ENCODE measurements at places on chromosomes 5 and 9.

DNA sequence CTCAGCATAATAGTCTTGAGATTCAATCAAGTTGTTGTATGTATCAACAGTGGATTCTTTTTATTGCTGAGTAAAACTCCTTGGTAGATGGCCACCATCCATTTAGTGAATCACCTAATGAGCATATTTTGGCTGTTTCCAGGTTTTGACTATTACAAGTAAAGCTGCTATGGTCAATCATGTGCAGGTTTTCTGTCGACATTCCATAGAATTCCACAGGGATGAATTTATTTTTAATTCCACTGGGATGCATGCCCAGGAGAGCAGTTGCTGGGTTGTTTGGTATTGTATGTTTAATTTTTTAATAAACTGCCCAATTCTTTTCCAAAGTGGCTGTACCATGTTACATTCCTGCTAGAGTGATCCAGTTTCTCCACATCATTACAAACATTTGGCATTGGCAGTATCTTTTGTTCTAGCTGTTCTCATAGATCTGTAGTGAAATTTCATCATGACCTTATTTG is 10.5 kb upstream of the S1PR3 start:
- no peak for DNase-seq

GRCh38 chr9:129487658-129488483 is 133.0 kb downstream of the C9orf50 start:
- peak; percentile 68 for DNase-seq

DNA sequence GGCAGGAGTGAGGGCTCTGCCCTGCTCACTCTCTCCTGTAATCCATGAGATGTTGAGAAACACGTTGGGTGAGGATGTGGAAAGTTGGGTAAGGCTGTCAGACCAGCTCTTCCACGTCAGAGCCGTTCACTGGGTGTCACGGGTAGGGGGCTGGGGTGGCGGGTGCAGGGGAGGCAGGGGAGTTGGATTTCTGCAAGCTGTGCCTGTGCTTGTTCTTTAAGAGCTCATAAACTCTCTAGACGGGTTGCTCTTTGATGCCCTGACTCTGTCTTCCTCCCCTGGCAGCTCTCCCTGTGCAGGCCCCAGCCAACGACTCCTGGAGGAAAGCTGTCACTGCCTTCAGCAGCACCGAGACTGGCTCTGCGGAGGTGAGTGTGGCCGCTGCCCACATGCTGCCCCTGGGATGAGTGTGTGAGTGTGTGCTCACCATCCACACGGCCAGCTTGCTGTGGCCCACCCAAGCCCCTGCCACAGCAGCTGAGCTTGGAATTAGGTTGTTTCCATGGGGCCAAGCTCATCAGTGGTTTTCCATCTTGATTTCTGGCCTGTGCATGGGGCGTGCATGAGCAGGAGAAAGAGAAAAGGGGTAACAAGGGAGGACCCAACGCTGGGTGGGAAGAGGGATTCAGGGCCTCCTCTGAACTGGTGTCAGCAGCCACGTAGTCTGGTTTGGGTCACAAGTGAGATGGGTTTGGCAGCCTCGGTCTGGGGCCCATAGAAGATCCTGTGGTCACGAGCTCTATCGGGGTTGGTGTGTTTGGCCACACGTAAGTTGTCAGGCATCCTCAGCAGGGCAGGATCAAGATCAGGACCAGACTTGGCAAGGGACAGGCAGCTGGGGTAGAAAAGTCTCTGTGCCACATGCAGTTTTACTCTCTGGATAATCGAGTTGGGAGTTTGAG is 21.0 kb upstream of the POMT1 start:
- no peak for DNase-seq

DNA sequence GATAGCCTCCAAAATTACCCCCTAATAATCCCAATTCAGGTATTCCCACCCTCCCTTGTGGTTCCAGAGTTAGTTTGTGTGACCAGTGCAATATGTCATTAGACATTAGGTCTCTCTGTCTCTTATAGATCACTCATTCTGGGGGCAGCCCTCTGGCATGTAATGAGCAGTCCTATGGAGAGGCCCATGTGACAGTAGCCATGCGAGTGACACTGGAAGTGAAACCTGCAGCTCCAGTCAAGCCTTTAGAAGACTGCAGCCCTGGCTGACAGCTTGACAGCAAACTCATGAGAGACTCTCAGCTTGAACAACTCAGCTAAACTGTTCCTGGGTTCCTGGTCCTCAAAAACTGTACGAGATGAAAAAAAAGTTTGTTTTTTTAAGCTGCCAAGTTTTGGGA is 54.0 kb upstream of the HSPB3 start:
- DNase-seq, result no peak

DNA sequence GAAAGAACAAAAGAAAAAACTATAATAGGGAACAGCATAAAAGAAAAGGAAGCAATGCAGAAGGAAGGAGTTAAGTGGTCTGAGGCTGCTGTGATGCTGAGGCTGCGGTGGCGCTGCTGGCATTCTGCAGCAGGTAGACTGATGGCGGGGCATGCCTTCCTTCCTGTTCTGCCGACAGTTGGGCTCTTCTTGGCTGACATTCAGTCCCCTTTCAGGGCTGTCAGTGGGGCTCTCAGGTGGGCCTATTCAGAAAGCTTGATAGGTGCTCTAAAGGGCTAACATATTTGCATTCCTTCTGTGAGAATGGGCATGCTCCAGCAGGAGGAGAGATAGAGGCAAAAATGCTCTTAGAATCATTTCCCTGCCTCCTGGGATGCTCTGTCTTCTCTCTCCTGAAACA is 5.1 kb upstream of the CLINT1 start:
- DNase-seq, result no peak

DNA sequence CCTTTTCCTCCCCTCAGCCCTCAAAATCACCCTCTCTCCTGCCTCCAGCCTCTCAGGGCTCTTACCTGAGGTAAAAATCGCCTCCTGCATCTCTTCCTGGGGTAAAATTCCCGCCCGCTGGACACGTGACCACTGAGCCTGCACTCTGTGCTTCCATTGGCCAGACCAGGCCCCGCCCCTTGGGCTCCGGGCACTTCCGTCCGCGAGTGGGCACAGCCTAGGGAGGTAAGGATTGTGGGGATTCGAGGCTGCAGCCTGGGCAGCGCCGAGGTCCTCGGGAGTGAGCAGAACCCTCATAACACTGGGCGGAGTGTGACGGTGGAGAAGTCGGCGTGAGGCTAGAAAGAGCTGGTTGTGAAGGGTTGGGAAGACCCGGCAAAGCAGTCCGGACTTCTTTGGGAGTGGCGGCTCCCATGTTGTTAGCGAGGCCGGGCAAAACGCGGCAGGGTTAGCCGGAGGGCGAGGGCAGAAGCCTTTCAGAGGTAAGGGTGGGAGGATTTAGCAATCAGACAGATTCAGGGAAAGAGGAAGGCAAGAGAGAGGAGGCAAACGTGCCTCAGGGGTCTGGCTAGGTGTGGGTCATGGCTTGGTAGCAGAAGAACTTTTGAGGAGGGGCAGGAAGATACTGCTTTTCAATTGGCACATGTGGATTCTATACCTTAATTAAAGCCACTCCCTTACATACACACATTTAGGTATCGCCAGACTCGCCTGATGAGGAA is at the start of gene SHOC1:
Gene SHOC1, minus strand, starts transcription at position 103 of the 722 bp plus-strand sequence. CDS start 3,519 bp downstream, outside the sequence.
- no peak for DNase-seq

- DNase-seq, result no peak
Observed at GRCh38 chr9:105338308-105338707, 93.9 kb downstream of the SLC44A1 start.

DNA sequence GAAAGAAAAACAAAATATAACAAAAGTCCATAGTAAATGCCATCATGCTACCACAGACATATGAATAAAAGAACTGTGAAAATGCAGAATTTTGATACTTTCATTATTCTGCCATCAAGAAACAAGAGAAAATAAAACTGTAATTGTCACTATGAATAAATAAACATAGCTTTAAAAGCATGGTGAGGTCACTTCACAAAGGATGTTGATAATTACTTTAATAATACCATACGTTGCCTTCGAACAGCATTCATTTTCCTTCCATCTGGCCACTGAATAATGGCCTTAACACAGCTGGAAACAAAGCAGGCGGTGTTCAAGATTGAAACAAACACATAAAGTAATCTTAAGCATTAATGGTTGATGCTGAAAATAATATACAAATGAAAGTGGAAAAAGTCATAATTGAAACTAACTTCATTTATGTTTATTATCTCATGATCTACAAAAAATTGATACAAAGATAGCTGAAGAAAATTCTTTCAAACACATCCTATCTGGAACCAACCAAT is 102.0 kb downstream of the AGTPBP1 start:
- no peak for DNase-seq

DNA sequence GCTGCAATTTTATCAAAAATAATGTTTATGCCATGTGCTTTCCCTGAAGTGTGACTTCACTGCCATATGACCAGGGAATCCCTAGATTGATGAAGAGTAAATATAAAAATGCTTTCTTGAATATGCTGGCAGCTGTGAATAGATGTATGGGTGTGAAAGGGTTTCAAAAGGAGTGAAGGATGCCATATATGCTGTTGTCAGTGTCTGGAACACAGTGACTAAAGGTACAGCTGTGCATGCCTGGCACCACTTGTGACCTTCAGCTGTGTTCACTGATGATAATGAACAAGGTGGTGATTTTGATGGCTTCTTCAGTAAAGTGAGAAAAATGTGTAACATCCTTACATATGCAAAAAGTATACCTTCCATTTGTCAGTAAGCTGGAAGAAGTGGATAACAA is 69.7 kb downstream of the RAB24 start:
- DNase-seq, result no peak

GRCh38 chr5:125214080-125214479 is 467.6 kb upstream of the ZNF608 start:
- no peak for DNase-seq

DNA sequence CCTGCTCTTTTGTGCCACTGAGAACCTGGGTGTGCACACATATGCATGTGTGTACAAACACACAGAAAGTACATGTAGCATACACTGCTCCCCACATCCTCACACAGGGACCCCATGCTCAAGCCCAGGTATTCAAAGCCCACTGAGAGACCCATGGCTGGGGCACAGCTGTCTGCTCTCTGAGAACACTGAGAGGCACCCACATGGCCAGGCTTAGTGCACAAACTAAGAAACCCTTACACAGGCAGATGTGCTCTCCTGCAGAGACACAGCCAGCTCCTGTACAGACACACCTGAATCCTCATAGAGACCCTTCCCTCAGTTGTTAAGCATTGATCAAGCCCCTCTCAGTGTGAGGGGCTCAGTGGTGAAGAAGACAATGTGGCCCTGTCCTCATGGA is 92.5 kb downstream of the CACNA1B start:
- no peak for DNase-seq

GRCh38 chr5:135253601-135254178 is 145.3 kb downstream of the MACROH2A1 start:
- DNase-seq, result no peak

DNA sequence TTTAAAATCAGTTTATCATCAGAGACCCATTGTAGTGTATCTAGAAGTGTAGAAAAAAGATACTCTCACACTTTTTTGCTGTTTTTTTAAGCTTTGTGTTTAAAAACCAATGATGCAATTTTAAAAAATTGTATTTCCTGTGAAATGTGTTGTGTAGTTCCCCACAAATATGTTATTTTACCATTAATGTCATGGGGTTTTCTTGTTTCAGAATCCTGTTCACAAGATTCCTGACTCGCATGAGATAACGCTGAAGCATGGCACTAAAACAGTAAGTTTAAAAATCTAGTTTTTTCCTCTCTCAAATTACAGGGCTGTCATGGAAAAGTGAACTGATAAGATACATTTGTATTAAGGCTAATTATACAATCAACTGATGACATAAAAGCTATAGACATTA is 58.6 kb downstream of the WDR70 start:
- DNase-seq, result no peak

GRCh38 chr5:180824630-180825476 is 22.2 kb upstream of the MGAT1 start:
- no peak for DNase-seq

GRCh38 chr5:25568989-25569625 is 924.3 kb upstream of the CDH10 start:
- DNase-seq, result no peak

- DNase-seq, result no peak
Observed at GRCh38 chr5:58963361-58963760, 380.5 kb downstream of the RAB3C start.

DNA sequence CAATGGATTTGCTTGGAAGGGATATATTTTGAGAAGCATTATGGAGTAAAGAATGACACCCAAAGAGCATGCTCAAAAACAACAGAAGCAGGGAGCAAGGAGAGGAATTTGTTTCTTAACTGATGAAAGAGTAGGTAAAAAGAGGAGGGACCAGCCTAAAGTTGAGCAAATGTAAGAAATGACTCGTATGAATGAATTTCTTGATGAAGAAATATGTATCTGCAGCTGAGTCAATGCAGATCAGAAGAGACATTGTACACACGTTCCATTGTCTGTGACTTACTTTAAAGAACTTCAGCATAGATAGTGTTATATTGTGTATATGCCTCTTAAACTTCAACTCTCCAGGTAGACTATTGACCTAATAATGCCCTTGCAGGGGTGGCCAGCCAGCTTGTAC is 112.7 kb upstream of the NREP start:
- DNase-seq, result no peak

DNA sequence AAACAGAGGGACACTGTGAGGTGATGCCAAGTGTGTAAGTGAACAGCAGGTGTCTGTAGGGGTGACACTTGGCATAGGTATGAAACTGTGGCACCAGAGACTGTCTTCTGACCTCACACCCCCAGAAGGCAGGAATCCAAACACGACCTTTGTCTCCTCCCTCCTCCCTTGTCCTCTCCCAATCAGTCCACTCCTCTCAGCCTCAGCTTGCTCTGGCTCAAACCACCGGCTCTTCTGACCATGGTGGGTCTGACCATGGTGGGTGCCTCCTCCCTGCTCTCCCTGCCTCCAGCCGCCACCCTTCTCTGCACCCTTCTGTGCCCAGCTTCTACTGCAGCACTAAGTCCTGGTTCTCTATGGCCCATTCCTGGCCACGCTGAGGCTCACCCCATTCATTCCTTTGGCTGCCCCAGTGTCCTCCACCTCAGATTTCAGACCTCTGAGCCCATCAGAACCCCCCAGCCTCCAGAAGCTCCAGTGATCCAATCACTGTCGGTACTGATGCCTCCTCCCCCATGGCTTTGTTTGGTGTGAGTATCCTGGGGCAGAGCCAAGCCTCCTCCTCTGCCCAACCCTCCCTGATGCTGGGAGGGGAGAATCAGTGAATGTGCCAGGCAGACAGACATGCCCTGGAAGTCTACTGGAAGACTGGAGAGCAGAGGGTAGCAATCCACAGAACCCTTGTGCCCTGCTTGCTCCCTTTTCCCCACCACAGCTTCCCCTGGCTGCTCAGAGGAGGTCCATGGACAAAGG is 1.7 kb upstream of the ARID3C start:
- DNase-seq, result no peak

- DNase-seq, result no peak
Observed at GRCh38 chr5:146921225-146921624, 42.7 kb upstream of the PPP2R2B start.

DNA sequence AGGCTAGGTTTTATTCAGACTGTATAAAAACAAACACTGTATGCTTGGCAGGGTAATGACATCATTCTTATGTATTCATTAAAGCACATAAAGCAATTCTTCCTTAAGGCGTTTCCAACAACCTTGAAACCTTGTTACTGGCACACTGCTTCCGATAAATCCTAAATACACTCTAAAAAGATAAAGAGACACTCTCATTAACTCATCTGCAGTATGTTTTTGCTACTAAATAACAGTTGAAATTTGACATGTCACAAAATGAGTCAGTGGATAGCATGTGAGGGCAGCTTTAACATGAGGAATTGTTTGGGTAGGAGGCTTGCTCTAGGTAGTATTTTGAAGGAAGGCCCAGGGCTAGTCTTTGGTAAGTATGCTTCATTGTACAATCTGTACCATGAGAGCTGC is 13.7 kb downstream of the YIPF5 start:
- DNase-seq, result no peak

GRCh38 chr9:88874391-88874790 is 116.9 kb upstream of the S1PR3 start:
- DNase-seq, result no peak

- DNase-seq, result no peak
Observed at GRCh38 chr5:107619781-107620180, 51.0 kb downstream of the EFNA5 start.

Data from stimulated activated CD8-positive, alpha-beta memory T cell treated with anti-CD3 and anti-CD28 coated beads, Interleukin-4, amount 100 ng/mL, for 48 hours (primary cell).